ENCODE measurements at places on chromosomes 13 and 19. TPM values are rescaled to one million over a fixed set of nuclear protein-coding genes. Genes with fewer than 3 reads are reported as not detected.

FGF21 gene
- not detected for total RNA-seq

CLPTM1 gene
- total RNA-seq = 44.9 TPM

TEKTIP1 gene
- not detected for total RNA-seq

KLK7 gene
- total RNA-seq = not detected

MIR17HG gene
- total RNA-seq = 1.6 TPM

ZNF560 gene
- not detected for total RNA-seq

SLC27A5 gene
- 0.38 TPM for total RNA-seq

ZNF682 gene
- 13.9 TPM for total RNA-seq

WDR87 gene
- 0.03 TPM for total RNA-seq

ZFP36 gene
- total RNA-seq = 4.3 TPM

BICRA gene
- 3.5 TPM for total RNA-seq

IZUMO4 gene
- total RNA-seq = 1.9 TPM

ZNF415 gene
- total RNA-seq = 3.2 TPM

LILRB4 gene
- total RNA-seq = not detected

KLK2 gene
- total RNA-seq = not detected

ZNF99 gene
- total RNA-seq = not detected

CCDC70 gene
- 0.34 TPM for total RNA-seq

Measured in SJSA1 (cell line).